Germinal center (tissue), 1 donor: ENCODE measurements at places on chromosomes 11 and 22.

DNA sequence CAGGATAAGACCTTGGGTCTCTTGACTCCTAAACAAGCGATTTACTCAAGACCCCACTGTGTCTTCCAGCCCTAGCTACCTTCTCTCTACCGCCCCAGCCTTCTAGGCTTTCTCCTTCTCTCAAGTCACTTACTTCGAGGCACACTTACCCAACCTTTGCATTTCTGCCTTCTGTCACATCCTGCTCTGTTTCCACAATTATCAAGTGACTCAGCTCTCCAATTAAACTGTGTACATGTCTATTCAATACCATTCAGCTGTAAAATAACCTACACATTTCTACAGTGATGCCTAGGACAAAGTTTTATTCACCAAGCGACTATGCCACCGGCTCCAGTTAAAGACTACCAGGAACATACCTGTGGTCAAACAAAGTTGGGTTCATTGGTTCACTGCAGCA lies 69.0 kb downstream of the LARGE1 start:
- DNase-seq, result no peak

GRCh38 chr11:129291546-129291945 lies 84.1 kb upstream of the BARX2 start:
- no peak for DNase-seq

DNA sequence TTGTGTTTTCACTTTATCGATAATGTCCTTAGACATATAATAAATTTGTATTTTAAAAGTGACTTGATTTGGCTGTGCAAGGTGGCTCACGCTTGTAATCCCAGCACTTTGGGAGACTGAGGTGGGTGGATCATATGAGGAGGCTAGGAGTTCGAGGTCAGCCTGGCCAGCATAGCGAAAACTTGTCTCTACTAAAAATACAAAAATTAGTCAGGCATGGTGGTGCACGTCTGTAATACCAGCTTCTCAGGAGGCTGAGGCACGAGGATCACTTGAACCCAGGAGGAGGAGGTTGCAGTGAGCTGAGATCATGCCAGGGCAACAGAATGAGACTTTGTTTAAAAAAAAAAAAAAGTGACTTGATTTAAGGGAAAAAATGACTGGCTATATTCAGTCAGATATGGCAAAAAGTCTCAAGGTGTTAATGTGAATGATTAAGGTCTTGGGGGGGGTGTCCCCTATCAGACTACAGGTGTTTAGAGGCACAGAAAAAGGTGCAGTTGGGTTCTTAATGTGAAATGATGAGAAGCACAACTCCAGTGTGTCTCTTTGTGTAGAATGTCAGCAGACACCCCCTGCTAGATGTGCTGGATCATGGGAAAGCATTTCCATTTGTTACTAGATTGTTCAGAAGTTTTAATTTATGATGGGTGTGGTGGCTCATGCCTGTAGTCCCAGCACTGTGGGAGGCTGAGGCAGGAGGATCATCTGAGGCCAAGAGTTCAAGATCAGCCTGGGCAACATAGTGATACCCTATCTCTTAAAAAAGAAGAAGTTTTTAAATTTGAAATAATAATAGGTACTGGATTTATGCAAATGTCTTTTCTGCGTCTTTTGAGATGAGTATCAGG lies 17.0 kb downstream of the NEAT1 start:
- no peak for DNase-seq

DNA sequence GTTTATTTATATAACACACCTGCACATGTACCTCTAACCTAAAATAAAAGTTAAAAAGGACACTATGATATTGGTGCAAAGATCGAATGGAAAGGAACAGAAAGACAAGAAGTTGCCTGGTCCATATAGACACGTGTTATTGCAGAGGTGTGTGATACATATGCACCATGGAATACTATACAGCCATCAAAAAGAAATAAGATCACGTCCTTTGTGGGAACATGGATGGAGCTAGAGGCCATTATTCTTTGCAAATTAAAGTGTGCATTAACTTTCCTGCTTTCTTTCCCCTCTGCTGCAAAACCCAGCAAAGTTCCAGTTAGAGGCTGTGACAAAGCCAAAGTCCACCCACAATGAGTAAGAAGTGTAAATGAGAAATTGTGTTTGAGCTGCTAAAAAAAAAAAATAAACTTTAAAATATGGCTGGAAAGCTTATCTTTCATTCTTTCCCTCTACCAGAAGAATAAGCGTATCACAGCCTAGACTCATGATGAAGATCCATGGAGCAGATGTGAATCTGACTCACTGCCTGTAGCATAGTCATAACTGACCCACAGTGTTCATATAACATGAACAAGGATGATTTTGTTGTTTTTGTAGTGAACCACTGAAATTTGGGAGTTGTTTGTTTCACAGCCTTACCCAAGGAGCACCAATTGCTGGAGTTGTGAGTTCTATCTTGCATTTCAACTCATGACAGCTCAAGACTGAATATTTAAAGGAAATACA lies 9.6 kb downstream of the OR52K1 start:
- no peak for DNase-seq

DNA sequence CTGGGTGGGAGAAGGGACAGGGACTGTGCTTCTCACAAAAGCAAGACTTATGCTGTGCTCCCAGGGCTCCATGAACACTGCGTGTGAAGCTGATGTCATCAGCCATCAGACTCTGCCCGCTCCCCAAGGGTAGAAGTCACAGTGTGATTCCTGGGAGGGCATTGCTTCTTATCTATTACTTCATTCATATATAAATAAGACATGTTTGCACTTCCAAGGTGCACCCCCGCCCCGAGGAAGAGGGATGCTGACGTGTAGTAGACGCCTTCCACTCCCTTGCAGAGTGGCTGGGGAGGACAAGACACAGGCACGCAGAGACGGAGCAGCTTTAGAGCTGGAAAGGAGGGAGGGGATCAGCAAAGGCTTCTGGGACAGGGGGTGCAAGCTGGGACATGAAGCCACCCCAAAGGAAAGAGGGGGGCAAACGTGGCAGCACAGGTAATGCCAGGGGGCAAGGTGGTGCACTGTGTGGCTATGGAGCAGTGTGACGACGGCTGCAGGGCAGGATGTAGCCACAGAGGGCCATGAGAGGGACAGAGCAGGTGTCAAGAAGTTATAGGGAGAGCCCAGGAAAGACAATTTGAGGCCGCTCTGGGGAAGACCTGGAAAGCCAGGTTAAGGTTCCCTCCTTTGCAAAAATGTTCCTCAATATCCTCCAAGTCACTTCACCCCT lies 558.5 kb downstream of the MN1 start:
- DNase-seq, result no peak

DNA sequence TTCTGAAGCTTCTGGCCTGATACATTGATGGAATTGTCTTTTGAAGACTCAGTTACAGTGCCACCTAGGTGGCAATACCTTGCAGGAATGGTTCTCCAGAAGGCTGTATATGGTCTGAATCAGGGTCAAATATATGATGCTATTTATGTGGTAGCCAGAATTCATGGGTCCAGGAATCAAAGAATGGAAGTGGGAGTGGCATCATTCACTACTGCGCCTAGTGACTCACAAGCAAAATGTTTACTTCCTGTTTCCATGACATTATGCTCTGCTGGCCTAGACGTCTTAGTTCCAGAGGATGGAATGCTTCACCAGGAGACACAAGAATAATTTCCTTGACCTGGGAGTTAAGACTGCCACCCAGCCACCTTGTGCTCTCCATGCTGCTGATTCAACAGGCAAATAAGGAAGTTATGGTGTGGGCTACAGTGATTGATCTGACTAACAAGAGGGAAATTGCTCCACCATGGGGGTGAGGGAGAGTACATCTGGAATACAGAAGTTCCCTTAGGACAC lies 491.8 kb downstream of the ETS1 start:
- no peak for DNase-seq

DNA sequence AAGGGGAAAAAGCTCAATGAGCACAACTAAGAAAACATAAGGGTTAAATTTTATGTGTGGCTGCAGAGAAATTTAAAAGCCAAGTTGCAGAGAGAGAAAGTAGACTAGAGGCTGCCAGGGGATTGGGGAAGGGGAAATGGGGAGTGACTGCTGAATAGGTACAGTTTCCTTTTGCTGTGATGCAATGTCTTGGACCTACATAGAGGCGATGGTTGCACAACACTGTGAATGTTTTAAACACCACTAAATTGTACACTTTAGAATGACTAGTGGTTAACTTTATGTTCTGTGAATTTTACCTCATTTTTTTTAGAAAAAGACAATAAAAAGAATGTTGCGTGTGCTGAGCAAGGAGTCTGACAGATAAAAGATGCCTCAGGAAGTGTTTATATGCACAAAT lies 36.5 kb downstream of the TENM4 start:
- DNase-seq, result no peak

GRCh38 chr11:68694431-68695297 lies 10.3 kb downstream of the GAL start:
- no peak for DNase-seq

GRCh38 chr11:37248145-37248544 lies 650.1 kb upstream of the RAG2 start:
- DNase-seq, result no peak

- DNase-seq, result no peak
Measured at GRCh38 chr11:22456993-22457762, 119.0 kb downstream of the SLC17A6 start.

GRCh38 chr11:70482529-70482917 lies 84.2 kb downstream of the CTTN start:
- DNase-seq, result no peak

DNA sequence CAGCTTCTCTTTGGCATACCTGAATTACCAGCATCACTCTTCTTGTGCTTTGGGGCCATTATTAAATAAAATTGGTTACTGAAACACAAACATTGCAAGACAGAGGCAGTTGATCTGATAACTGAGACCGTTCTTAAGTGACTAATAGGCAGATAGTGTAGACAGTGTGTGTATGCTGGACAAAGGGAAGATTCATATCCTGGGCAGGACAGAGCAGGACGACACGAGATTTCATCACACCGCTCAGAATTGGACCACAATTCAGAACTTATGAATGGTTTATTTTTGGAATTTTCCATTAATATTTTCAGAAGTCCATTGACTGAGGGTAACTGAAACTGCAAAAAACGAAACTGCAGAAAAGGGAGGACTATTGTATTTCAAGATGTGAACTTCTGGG lies 68.6 kb downstream of the LDLRAD3 start:
- DNase-seq, result no peak

DNA sequence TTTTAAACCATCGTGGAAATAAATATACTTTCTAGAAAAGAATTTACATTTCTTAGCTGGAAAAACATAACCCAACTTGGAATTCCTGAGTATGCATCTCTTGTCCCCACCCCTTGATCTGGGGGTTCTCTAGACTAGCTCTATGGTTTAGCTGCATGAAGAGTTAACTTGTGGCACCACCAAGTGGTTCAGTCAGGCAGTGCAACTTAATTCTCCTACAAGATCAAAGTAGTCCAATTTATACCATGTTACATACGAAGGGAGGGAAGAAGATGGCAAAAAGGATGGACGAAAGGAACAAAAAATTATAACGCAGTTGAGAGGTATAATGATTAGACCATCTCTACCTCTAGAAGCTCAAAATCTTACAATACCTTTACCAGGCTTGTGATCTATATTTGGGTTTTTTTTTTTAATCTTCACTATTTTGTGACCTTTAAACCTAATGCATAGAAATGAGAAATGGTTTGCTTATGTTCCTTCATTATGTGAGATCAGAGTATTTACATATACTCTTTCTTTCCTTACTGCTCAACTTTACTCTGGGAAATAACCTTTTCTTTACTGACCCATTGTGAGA lies 28.5 kb upstream of the ALKBH3 start:
- peak; percentile 65 for DNase-seq

DNA sequence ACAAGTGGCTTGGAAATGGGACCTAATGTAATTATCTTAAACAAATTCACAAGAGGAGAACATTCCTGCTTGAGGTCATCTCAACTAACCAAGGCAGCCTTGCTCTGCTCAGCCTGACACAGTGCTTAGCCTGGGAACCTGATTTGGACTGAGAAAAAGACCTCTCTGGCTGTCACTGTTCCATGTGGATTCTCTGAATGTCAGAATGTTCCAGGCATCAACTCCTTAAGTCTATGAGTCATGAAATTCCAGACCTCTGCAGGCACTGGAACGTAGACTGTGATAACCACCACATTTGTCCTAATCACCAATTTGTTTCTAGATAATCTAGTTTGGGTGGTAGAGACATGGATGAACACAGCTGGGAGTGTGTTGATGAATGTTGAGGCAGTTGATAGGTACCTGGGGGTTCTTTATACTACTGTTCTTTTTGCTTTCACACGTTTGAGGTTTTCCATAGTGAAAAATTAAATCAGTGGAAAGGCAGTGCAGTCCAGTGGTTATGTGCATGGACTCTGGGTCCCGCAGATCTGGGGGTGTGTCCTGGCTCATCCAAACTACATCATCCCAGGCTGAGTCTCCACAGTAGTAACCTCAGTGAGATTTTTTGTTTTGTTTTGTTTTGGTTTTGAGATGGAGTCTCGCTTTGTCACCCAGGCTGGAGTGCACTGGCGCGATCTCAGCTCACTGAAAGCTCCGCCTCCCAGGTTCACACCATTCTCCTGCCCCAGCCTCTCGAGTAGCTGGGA lies 269.6 kb downstream of the MN1 start:
- DNase-seq, result no peak

DNA sequence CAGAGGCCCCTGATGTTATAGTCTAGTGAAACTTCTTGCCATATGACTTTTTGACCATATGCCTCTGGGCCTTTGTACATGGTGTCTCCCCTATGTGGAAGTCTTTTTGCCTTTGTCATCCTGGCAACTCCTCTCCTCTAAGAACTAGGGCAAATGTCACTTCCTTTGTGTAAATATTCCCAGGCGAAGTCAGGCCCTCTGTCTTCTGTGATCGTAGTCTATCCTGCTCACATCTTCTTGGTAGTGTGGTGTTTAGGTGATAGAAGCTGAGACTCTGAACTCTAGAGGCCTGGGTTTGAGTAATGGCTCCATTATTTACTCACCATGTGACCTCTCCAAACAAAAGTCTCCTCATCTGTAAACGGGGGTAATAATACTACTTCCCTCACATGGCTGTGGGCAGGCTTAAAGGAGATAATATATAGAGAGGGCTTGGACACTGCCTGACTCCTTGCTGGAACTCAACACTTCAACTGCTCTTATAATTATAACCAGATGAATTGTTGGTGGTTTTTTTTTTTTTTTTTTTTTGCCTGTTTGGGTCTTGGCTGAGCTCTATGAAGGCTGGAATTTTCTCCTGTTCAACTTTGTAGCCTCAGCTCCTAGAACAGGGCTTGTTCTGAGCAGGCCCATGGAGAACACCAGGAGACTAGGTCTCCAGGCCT lies 43.8 kb downstream of the INSC start:
- DNase-seq, result no peak

DNA sequence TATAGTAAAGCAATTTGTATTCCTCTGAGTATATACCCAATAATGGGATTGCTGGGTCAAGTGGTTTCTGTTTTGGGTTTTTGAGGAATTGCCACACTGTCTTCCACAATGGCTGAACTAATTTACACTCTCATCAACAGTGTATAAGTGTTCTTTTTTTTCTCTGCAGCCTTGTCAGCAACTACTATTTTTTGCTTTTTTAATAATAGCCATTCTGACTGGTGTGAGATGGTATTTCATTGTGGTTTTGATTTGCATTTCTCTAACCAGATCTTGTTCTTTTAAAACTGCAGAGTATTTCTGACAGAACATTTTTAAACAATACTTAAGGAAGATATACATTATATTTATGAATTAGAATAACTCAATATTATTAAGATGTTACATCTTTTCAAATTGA lies 1140.5 kb upstream of the CNTN5 start:
- DNase-seq, result no peak
